ENCODE measurements at places on chromosomes 13 and 19.
A peak's percentile ranks its signal among the peaks of the same experiment; 100 is the strongest.

DNA sequence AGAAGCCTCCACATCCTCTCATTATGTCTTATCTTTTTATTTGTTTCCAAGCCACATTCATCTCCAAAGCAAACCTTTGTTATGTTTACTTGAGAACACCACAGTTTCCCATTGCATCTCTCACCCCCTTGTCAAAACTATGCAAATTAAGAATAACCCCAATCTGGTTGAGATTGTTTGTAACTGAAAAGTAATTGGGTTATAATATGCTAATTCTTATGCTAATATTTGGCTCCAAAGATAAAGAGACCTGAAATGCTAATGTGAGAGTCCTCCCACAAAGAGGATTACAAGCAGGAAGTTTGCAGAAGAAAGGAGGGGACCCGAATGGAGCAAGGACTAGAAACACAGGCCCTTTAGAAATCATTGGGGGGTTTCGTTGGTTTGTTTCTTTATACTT is 92.9 kb upstream of the UBL3 start:
- DNase-seq, result no peak

- no peak for DNase-seq
Observed at GRCh38 chr13:67353941-67354340, 123.8 kb upstream of the PCDH9 start.

GRCh38 chr13:45092663-45093062 is 27.6 kb upstream of the GTF2F2 start:
- DNase-seq, result no peak

DNA sequence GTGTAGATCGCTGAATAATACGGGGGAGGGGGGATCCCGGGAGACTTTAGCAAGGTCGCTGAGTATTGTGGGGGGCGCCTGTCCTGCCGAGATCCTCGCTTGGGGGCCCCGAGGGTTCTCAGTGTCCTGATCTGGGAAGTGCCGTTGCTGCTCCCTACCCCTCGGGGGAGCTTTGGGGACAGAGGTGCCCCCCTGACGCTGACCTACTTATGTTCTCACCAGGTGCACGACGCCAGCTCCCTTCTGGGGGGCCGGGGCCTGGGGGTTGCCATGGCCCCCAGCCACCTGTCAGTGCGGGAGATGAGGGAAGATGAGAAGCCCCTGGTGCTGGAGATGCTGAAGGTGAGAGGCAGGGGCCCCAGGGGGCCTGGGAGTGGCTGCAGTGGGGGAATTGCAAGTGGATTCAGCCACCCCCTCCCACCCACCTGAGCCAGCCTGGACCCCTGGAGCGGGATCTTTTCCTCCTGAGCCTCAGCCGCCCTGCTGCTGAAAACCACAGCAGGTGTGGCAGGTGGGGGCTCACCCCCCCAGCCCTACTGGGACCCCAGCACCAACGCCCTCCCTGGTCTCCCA is 537 bp downstream of the NAT14 start:
- DNase-seq, result no peak

DNA sequence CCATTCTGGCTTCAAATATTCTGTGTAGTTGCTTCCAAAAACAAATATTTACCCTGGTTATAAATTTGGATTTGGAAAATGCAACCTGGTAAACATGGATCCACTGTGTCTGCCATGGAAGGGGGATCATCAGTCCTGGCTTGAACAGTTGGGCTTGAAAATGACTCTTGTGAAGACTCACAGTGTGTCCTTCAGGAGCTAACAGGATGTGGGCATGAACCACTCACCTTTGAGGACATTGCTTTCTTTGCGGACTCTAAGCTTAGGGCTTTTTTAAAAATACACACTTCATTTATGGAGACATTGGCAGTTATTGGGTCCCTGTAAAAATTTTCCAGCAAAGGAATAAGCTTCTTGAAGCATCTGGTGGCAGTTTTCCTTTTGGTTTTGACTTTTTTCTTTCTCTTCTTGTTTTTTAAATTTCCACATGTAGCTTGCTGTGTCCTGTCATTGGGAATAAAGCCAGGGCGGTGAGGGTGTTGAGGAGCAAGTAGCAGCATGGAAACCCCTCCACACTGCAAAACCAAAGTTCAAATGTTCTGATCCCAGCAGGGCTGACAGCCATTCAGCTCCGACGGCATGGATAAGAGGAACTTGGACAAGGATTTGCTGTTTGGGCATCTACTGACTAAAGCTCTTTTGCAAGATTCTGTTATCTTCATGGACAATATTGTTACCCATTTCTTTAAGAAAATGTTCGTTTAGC is 39.5 kb upstream of the SERP2 start:
- peak; percentile 52 for DNase-seq

All from vagina (tissue), 2 donors.